ENCODE measurements at places on chromosomes 7 and 10. TPM values are rescaled to one million over a fixed set of nuclear protein-coding genes. Genes with fewer than 3 reads are reported as not detected.

- no peak for DNase-seq
Measured at GRCh38 chr10:108443636-108444035, 1279.1 kb upstream of the SORCS1 start.

- DNase-seq: no peak
Measured at GRCh38 chr10:101266381-101267289, 37.4 kb upstream of the LBX1 start.

DNA sequence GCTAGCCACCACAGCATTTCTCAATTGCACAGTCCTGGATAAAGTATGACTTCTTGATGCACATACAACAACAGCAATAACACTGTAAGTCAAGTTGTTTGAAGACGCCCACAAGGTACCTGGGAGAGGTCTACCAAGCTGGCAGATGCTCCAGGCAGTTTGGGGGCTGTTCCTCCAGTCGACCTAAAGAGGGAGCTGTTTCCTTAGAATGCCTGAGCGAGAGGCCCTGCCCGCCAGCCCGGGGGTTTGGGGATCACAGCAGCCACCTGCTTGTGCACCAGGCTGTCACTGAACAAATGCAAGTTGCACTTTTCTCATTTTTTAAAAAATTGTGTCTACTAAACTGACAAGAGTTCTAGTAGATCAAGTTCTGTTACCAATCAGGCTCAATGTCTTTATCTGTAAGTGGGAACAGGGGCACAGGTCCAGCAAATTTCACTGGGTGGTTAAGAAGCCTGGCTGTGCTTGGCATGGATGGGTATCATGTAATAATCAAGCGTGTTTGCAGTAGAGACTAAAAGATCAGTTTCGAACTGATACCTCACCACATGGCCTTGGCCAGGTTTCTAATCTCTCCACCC is 193.8 kb upstream of the ADO start:
- DNase-seq: peak; percentile 87

GRCh38 chr10:126972635-126973414 is 67.6 kb downstream of the DOCK1 start:
- no peak for DNase-seq

- DNase-seq: no peak
Measured at GRCh38 chr7:34043461-34044305, 138.3 kb downstream of the BMPER start.

DNA sequence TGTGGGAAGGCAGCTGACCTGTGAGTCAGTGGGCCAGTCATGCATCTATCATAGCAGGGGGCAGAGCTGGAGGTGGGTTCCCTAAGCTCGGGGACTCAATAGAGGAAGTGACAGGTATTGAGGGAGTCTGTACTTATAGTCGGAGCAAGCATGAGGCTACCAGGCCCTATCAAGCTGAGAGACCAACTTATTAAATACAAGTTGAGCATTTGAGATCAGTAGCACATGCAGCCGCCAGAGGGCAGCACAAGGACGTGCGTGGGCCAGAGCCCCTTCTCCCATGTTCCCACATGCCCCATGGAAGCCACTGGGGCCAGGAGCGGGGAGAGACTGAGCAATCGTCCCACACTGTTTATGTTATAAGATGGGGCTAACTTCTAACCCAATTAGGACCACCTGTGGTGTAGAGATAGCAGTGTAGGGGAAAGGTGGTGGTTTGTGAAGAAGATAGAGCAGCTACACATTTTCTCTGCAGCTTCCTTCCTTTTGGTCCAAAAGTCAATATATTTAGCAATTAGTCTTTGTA is 13.0 kb upstream of the STK31 start:
- peak; percentile 67 for DNase-seq

DNA sequence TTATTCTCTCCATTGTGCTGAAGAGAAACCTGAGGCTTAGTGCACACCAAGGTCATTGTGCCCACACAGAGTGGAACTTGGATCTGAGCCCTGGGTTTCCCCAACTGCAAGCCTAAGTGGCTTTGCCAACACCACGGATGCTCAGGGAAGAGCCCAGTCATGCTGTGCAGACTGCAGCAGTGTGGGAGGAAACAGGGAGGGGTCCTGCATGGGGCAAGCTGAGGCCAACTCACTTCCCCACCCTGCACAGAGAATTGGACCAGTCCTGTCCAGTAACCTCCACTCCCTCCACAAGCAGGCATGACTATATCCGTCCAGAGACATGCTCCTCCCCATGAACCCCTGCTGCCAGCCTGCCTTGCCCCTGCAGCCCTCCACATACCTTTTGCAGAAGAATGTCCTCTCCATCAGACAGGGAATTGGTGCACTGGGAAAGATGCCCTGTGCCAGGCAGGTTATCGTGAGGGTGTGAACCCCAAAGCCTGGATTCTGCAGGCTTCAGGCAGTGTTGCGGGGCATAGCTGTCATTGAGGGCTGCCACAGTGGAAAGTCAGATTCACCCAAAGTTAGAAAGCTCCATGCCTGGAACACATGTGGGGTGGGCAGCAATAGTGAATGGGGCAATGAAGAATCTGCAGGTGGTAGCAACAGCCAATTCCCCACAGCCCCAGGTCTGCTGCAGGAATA is 44.9 kb downstream of the DRGX start:
- DNase-seq: no peak

DNA sequence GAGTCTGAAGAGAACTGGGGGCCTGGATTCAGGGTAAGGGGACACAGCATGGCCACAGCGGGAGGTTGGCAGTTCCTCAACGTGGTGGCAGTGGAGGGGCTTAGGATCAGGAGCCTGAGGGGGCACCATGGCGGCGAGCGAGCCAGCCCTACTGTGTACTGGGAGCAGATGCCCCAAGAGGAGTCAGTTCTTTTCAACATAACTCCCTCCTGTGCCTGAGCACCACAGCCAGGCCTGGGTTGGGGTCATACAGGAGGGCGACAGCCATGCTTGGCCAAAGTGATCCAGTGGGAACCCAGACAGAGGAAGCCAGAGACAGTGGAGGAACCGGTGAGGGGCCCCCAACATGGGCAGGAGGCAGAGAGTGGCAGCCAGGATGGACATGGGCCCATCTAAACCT is 65.8 kb downstream of the MICALL2 start:
- no peak for DNase-seq

Gene LRRD1
- polyA plus RNA-seq: not detected

Gene CC2D2B
- polyA plus RNA-seq: 0.70 TPM

Gene KCNMA1
- 0.82 TPM for polyA plus RNA-seq

Gene MET
- polyA plus RNA-seq: 0.03 TPM
